ENCODE measurements at places on chromosomes 1 and 21.

GRCh38 chr1:50774759-50775351 lies 185.2 kb downstream of the FAF1 start:
- no peak for DNase-seq

- no peak for DNase-seq
Observed at GRCh38 chr1:55579332-55580001, 364.3 kb upstream of the USP24 start.

DNA sequence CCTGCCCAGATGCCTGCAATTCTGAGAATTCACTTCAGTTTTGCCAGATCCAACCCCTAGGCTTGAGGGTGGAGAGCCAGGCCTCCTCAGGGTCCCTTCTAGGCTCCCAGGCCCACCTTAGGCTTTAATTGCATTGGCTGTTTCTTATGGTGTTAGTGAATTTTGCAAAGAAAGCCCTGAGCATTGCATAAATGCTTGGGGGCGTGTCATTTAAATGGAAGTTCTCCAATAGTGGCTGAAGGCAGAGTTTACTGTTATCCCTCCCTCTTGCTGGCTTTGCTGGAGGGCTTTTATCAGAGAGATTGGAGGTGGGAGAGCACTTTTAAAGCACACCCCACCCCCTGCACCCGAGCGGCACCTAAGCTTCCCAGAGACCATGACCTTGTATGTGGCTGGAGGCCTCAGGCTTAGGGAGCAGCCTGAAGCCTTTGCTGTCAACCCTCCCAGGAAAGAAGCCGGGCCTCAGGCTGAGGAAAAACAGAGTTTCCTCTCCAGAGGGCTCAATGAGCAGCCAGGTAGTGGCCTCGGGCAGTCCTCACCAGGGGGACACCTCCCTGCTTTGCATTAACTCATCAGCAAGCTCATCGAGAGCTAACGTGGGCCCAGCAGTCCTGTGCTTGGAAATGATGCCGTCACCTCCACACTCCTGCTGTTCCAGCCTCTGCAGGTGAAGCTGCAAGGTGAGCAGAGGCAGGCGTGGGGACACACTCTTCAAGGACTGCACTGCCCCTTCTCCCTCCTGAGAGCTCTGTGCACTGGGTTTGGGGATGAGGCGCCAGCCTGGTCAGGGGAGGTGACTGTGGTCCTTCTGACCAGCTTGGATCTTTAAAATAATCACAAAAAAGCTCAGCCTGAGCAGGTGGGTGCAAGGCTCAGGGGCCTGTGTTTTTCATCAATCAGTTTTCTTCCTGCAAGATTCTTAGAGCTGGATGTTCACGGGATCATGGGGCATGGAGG lies 58.0 kb downstream of the STUM start:
- no peak for DNase-seq

DNA sequence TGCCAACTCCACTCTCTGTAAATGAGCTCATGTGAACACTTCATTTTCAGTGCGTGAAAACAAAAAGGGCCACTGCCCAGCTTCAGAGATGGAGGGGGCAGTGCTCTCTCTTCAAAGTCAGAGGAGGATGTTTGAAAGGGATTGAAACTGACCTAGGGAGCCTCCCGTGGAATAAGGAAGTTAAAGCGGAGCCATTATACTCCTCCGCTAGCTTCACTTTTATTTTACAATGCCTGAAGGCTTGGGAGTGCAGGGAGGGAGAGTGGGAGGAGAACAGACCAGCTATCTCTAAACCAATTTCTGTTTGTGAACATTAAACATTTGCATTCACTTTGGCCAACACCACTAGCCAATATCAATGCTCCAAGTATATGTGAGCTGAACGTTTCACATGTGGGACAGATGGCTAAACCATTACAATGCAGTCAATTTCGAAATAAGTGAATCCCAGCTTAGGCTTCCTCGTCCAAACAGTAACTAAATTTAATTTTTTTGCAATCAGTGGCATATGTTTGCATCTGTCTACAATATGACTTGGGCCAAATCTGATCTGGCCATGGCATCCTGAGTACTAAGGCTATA lies 126.9 kb downstream of the ESRRG start:
- no peak for DNase-seq

DNA sequence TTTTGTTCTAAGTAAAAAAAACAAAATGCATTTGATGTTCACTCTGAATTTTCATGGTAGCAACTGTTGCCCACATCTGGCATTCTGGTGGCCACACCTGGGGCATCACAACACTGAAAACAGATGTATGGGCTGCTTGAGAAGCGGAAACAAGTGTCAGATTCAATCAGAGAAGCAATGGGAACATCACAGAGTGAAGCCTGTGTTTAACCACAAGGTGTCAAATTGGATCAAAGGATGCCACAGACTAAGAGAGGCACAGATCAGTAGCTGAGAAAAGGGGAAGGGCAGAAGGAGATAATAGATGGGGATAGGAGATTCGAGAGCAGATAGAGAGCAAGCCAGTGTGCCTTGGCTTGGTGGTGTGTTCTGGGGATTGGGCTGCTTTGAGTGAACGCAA lies 49.8 kb upstream of the MTF2 start:
- no peak for DNase-seq

DNA sequence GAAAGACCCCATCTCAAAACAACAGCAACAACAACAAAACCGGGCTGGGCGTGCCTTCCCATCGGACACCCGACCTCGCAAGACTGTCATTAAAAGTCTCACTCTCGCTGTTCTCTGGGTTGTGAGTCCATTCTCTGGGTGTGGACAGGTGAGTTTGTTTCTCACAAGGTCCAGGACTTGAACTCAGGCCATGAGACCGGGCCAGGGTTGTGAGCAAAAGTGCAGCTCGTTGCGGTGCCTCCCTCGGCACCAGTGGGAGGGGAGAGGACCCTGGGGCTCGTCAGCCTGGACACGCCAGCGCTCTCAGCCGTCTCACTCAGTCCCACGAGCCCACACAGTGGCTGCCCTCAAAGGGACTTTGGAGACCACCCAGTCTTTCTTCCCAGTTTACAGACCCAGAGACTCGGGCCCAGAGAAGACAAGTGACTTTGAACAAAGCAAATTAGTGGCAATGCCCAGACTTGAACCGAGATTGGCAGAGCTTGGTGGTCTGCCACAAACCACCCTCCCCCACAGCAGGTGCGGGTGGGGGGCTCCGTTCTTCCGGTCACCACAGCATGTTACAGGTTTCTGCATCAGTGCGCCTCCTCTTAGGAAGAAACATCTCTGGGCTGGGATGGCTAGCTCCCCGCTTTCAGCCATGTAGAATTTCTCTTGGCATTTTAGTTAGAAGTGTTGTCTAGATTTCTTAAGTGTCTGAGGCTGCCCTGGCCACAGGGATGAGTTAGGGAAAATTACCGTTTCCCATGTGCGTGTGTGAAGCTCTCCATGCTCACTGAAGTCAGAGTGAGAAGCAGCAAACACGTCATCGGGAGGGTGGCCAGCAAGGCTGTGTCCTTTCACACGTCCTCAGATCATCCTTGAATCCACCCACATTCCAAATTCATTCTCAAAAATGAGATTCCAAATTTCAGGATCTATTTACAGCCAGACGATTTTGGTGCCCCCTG lies 28.3 kb downstream of the LRRC3 start:
- DNase-seq: no peak

DNA sequence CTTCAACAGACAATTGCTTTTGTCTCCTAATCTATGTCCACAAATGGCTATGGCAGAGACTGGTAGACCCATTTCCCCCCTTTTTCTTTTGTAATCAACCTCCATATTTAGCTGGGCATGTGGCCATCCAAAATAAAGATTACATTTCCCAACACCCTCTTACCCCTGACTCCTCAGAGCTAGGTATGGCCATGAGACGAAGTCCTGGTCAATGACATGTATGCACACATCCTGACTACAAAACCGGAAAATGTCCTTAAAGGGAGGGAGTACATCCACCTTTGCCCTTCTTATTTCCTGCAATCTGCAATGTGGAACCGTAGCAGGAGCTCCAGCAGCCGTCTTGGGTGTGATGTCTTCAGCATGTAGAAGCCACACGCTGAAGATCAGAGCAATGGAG lies 36.2 kb upstream of the RCSD1 start:
- no peak for DNase-seq

Data from activated CD8-positive, alpha-beta memory T cell treated with anti-CD3 and anti-CD28 coated beads, Interleukin-2, amount 50 U/mL, for 4 hours (primary cell).